GM06990 (cell line): ENCODE measurements at places on chromosomes 11 and 22.

GRCh38 chr11:57597916-57598830, 688 bp downstream of the SERPING1 start:
- no peak for DNase-seq

GRCh38 chr11:41714101-41714500, 254.6 kb upstream of the LRRC4C start:
- no peak for DNase-seq

GRCh38 chr11:121104312-121104762, 3.3 kb downstream of the TECTA start:
- no peak for DNase-seq

- no peak for DNase-seq
These were observed 170.8 kb downstream of the CSNK2A3 start for GRCh38 chr11:11182261-11182660.

DNA sequence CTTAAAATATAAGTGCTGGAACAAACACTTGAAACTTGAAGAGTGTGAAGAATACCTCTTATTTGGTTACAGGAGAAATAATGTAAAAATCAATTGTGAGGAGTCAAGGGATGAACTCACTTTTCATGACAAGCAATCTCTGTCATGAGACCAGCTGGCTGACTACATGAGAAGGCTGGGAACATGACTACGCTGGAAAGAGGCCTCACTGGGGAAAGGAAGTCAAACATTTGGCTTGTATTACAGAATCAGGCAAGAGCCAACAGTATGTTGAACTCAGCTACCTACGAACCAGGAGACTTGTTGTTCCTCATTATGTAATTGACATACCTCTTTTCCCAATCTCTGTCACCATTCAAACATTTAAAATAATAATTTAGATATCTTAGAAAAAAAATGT, 14.4 kb downstream of the DCDC1 start:
- no peak for DNase-seq

DNA sequence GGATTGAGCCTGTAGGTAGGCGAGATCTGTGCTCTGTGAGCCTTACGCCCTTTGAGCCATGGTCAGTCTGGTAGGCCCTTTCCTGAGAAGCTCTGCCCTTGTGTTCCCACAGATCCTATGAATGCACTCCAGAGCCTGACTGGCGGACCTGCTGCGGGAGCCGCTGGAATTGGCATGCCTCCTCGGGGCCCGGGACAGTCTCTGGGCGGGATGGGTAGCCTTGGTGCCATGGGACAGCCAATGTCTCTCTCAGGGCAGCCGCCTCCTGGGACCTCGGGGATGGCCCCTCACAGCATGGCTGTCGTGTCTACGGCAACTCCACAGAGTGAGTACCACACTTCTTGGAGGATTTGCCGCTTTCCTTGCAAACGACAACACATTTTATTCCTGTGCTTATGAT, 47.4 kb downstream of the MED15 start:
- DNase-seq = no peak

GRCh38 chr22:38481162-38481870, 13.4 kb downstream of the KDELR3 start:
- DNase-seq = no peak

- DNase-seq = no peak
These were observed 399.5 kb downstream of the ETS1 start for GRCh38 chr11:128187835-128188234.

- DNase-seq = no peak
These were observed 182.6 kb downstream of the ST3GAL4 start for GRCh38 chr11:126538071-126538470.
